ENCODE measurements at places on chromosomes 2 and 18.

DNA sequence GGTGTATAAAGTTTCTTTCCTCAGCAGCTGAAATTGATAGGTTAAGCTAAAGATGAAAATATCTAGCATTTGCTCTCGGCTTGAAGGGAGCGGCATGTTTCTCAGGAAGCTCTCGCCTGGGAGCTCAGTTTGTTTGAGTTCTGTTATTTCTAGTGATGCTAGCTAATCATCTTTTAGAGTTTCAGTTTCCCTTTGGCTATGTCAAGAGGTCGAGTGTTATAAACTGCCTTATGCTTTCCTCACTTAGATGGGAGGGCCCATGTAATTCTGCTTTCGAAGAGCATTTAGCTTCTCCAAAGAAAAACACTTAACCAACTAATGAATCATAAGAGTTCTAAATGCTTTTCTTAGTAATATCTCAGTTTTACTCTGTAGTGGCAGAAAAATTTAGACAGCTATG, 33.6 kb downstream of the PLCL1 start:
- no peak for DNase-seq

DNA sequence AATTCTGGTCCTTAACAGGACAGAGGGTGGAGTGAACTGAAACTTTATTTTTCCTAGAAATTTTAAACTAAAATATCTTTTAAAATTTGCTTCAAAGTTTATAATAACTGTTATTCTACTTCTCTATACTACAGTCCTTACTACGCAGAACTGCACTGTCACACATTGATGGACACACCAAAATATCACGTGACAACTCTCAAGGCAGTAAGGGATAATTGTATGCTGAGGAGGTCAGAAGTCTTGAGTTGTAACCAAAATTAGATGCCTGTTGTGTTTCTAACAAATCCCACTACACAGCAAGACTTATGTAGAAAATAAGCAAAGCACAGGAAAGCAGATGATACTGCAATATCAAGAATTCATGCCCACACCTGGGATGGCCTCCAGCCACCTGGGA, 76.3 kb downstream of the CHST9 start:
- DNase-seq: no peak

GRCh38 chr2:70870790-70871189, 35.2 kb upstream of the CD207 start:
- DNase-seq: no peak

DNA sequence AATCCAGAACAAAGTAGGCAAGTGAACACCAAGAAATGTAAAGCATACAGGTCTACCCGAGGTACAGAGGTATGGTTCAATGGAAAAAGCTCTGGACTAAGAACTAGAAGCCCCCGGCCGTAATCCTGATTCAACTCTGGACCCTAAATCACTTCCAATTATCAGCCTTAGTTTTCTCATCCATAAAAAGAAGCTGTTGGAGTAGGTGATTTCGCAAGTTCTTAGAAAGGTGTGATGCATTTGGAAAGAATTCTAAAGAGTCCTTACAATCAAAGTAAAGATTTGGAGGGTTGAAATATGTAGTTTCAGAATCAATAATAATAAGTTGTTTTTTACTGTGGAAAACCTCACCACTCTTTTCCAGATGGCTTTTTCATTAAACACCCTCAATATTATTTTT, 622.1 kb upstream of the ID2 start:
- DNase-seq: no peak

DNA sequence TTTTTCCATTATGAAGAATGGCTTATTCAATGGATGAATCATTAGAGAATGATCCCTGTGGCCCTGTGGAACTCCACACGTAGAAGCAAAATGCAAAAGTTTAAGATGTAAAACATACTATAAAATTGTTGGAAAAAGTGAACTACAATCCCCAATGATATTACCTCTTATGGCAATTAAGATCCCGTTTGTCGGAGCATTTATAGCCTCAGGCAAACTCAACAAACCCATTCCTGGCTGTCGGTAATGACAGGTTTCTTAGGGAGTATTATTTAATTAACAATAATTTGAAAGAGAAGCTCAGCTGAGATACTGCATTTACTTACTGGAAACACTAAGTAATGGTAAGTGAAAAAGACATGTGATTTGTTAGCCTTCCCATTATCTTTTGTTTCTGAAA, 138.3 kb downstream of the CDH20 start:
- DNase-seq: no peak

DNA sequence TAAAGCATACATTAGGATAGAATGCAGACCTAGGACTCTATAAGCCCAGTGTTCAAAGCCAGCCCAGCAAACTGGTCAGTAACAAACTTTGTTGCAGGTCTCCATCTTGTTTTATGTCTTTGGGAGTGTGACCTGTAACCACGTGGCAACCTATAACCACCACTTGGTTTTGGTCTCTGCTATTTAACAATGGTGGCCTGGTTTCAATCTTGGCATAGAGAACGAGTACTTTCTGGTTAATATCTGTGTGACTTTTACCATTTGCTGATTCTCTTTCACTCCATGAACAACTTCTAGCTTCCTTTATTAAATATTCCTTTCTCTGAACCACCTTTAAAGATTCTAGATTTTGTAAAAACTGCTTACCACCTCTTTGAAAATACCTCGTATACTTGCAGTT, 118.5 kb downstream of the KCNS3 start:
- no peak for DNase-seq

- DNase-seq: no peak
These were observed 68.2 kb upstream of the ITGB6 start for GRCh38 chr2:160268151-160268781.

GRCh38 chr18:77101410-77102258, 30.9 kb downstream of the MBP start:
- DNase-seq: peak; percentile 66
